Progenitor cell of endocrine pancreas (in vitro differentiated cells): ENCODE measurements at places on chromosomes 5 and 9. TPM values are rescaled to one million over a fixed set of nuclear protein-coding genes. Genes with fewer than 3 reads are reported as not detected.
A peak's percentile ranks its signal among the peaks of the same experiment; 100 is the strongest.

Gene ARID3C
- 8.5 and 12.0 TPM in 2 replicates for total RNA-seq

Gene SEMA5A
- 4.0 and 4.3 TPM in 2 replicates for total RNA-seq

Gene F12
- total RNA-seq: 4.0 and 4.7 TPM in 2 replicates

Gene EPB41L4B
- total RNA-seq: 7.7 and 7.8 TPM in 2 replicates

Gene LAMC3
- total RNA-seq: 0.12 and 0.27 TPM in 2 replicates

Gene SVEP1
- 0.26 and 0.42 TPM in 2 replicates for total RNA-seq

Gene HMCN2
- 0.26 and 0.31 TPM in 2 replicates for total RNA-seq

Gene IL9
- not detected in 2 replicates for total RNA-seq

Gene RANBP3L
- total RNA-seq: not detected in 2 replicates

Gene KCNIP1
- total RNA-seq: 17.8 and 18.2 TPM in 2 replicates

Gene PCDHB7
- total RNA-seq: 0.93 and 1.1 TPM in 2 replicates

Gene SPATA31E1
- not detected in 2 replicates for total RNA-seq

Gene GDF9
- total RNA-seq: 0.51 and 0.55 TPM in 2 replicates

Gene RAB3C
- total RNA-seq: 18.9 and 25.2 TPM in 2 replicates

Gene FRRS1L
- 4.9 and 6.1 TPM in 2 replicates for total RNA-seq

DNA sequence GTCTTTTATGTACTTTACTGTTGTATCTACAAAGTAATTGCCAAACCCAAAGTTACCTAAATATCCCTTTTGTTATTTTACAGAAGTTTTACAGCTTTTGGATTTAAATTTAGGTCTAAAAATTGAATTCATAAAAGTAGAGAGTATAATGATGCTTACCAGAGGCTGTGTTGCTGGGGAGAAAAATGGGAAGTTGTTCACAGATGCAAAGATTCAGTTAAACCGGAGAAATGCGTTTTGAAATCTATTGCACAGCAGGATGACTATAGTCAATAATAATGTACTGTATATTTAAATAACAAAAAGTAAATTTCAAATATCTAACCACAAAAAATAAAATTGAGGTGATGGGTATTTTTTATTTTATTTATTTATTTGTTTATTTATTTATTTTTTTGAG, 2.6 kb upstream of the ANKRD18A start:
- no peak for DNase-seq

DNA sequence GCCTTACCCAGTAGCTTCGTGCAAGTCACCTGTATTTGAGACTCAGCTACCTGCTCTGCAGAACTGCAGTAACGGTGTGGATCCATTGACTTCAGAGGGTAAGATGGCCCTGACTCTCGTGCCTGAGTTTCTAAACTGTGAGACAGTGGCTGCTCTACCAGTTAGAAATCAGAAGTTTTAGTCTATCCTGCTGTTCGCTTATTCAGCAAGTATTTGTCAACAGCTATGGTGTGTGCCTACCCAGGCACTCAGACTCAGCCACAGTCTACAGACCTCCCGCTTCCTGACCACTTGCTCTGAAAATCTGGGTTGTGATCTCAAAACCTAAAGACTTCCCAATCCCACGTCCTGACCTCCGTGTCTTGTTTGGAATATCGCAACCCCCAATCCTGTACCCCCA, 13.5 kb downstream of the AQP3 start:
- DNase-seq: no peak

- no peak for DNase-seq
Observed at GRCh38 chr5:97418462-97418861, 235.4 kb upstream of the RIOK2 start.

GRCh38 chr5:147442224-147442623, 67.6 kb downstream of the DPYSL3 start:
- no peak for DNase-seq

DNA sequence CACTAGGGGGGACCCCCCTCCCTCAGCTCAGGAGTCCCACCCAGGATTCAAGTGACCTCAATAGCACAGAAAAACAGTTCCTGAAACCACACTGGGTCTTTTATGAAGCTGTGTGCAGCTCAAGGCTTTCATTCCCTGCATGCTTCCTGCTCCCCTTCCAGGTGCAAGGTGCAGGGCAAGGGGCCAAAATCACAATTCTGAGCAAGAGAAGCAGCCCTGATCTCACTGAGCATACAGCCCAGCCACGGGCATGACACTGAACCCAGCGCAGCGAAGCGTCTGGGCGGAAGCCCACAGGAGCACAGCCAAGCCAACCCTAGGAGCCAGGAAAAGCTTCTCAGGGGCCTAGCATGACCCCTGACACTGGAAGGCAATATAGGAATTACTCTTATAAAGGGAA, 62.9 kb downstream of the IRX2 start:
- no peak for DNase-seq

GRCh38 chr9:952546-952945, 23.9 kb upstream of the DMRT3 start:
- no peak for DNase-seq

- DNase-seq: no peak
Observed at GRCh38 chr5:10213316-10213715, 36.4 kb downstream of the ATPSCKMT start.

DNA sequence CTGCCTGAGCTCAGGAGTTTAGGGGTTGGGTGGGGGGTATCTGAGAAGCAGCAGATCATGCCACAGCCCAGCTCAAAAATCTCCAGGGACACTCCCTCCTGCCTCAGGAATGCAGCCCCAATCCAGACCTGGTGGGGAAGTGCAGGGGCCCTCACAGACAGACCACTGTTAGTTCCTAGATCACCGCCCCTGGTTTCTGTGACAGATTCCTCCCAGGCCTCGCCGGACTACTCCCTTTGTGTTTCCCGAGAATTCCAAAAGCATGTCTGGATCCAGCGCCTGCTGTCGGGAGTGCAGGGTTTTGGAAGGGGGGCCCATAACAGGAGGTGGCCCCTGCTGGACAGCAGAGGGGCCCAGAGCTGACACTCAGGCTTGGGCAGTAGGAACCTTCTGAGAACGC, 74.5 kb downstream of the CTSL start:
- no peak for DNase-seq

- DNase-seq: no peak
Observed at GRCh38 chr5:23466401-23466912, 41.0 kb upstream of the PRDM9 start.

- no peak for DNase-seq
Observed at GRCh38 chr9:135816651-135816970, 90.7 kb downstream of the CAMSAP1 start.

DNA sequence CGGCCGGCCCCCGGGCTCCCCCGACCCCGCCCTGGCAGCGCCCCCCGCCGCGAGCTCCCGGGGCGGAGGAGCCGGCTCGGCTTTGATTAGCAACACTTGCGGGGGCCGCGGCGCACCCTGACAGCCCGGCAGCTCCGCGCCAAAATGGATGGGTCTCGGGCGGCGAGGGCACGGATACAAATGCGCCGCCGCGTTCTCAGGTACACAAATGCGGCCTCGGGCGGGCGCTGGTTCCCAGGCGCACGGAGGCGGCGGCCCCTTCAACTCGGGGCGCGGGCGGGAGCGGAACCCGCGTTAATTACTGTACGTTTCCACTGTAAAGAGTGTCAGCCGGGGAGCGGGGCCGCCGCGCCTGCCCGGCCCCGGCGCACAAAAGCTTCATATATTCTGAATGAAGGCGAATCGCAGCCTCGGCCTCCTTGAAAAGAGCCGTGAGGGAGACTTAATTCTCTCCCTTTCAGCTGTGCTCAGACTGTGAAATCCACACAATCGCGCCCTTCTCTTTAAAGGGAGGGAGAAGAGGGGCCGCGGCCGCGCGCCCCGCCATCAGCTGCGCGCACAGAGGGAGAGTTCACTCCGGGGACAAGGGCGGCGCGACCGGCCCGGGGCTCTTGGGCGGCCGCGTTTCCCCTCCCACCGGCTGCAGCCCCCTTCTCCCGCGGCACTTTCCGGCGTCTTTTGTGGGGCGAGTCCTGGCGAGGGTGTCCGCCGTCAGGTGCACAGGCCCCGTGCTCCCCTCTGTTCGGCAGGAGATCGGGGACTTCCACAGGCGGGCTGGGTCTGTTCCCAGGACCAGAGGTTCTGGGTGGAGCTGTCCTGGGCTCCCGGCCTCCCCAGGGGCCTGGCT, 27.0 kb downstream of the MSX2 start:
- peak; percentile 38 for DNase-seq

DNA sequence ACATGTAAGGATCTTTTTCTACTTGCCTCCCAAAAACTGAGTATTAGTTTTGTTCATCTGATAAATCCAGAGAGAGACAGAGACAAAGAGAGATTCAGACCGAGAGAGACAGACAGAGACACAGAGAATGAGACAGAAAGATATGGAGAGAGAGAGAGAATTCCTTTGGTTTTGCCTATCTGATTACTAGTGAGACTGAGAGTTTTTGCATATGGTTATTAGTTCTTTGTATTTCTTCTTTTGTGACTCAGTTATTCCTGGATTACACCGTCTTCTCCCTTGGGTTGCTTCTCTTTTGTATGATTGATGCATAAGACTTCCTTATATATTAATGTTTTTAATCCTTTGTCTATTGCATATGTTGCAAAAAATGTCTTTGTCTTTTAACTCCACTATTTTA, 91.2 kb upstream of the SPATA31C2 start:
- DNase-seq: no peak

GRCh38 chr9:20111173-20111843, 322.5 kb upstream of the SLC24A2 start:
- no peak for DNase-seq

GRCh38 chr9:32725066-32725860, 58.1 kb upstream of the TMEM215 start:
- no peak for DNase-seq

- no peak for DNase-seq
Observed at GRCh38 chr9:106961623-106962022, 98.7 kb downstream of the ZNF462 start.

DNA sequence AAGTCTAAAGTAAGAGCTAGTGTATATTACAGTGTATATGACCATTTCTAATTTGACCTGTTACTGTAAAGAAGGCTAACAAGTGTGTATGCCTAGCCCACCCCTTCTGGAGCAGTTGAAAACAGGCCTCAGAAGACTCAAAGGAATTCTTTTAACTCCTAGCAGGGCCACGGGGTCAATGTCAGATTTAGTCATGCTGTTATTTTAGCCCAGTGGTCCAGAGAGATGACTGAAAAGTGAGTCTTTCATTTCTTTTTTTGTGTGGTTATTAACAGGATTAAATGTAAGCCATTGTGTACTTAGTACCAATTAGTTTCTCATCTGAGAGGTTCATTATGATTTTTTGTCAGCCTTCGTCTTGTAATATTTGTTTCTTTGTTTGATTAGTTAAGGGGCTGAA, 24.4 kb downstream of the ZCCHC7 start:
- DNase-seq: no peak

DNA sequence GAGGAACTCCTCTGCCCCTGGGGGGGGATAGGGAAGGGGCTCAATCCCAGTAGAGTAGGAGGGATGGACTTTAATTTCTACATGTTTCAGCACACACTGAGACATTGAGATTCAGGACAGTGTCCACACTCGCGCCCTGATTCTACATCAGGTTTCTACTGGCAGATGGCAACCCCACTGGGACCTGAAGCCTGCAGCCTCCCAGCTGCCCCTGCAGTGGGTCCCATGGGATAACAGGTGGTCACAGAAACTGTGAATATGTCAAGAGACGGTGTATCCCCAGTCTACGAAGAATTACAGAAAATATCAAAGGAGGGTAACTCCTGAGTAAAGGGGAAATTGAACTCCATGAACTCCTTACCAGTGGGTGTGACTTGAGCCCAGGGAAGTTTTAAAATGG, 2.4 kb upstream of the TERT start:
- DNase-seq: no peak
